ENCODE measurements at places on chromosomes 1 and 21.
A peak's percentile ranks its signal among the peaks of the same experiment; 100 is the strongest.

- peak; percentile 72 for DNase-seq
These were observed 25.7 kb upstream of the NLRP3 start for GRCh38 chr1:247390116-247390791.

DNA sequence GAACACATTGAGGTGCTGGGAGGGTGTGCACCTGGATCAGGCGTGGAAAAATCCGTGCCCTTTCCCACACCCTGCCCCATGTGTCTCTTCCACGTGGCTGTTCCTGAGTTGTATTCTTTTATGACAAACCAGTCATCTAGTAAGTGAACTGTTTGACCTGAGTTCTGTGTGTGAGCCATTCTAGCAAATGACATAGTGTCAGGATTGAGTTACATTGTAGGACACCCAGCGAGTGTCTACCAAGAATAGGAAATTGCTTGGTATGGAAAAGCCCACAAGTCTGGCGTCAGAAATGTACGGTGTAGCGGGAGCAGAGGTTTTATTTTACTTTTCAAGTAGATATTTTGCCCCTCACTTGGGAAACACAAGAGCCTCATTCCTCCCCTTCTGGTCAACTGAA, 1.2 kb upstream of the MRAP start:
- no peak for DNase-seq

- DNase-seq, result no peak
These were observed 9.9 kb upstream of the DIPK1A start for GRCh38 chr1:92970990-92971689.

DNA sequence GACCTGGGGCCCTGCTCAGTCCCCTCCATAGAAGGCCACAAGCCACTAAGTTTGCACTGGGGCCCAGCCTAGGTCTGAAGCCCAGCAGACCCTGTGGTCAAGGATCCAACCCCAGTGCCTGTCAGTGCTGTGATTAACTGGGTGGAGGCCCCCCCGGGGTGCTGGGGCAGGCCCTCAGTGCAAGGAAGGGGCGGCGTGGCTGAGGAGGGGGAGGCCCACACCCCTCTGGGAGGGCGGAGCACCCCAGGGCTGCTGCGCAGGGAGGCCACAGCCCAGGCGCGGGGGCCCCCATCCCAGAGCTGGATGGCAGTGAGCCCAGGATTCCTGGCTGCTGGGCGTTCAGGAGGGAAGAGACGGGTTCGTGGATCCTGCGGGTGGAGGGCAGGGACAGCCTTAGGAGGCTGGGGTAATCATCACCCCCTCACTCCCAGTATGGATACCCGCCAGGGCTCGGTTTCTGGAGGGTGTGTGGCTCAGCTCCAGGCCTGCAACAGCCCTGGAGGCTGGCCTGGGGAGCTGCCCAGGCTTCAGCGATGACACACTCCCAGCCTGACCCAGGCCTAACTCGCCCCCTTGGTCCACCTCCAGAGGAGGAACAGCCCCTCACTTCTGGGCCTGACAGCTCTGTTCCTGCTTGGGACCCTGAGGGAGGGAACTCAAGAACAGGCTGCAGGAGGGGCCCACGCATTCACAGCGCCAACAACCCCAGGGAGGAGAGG, 890 bp downstream of the GJC2 start:
- DNase-seq, result no peak

DNA sequence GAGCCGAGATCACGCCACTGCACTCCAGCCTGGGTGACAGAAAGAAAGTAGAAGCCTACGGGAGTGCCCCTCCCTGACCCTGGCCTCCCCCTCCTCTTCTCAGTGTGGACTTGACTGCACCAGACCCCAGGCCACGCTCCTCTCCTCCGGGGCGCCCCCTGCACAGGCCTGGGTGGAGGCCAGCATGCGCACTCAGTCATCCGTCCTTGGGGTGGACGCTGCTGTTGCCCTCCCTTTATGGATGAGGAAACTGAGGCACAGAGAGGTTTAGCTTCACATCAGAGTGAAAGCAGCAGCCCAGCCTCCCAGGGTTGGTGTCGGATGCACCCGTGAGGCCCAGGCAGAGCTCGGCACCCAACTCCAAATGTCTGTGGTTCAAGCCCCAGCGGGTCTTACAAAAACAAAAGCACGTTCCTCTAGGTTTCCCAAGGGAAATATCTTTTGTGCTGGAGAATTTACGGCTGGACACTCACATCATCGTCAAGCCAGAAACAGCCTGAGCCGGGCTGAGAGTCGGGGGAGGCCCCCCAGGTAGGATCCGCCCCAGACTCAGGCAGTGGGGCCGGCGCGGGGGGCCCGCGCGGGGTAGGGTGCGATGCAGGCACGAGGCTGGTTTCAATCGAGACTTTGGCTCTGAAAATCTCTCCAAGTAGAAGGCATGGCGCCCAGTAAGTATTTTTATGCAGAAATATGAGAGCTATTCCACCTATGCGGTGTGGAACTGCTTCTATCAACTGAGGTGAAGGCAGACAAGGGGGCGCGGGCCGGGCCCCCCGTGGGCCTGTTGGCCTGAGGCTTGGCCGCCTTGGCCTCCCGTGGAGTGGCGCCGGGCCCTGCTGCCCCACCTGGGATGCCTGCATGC, 36.6 kb downstream of the MORN1 start:
- DNase-seq, result no peak

GRCh38 chr1:29459620-29459945, 223.3 kb downstream of the PTPRU start:
- DNase-seq, result no peak

DNA sequence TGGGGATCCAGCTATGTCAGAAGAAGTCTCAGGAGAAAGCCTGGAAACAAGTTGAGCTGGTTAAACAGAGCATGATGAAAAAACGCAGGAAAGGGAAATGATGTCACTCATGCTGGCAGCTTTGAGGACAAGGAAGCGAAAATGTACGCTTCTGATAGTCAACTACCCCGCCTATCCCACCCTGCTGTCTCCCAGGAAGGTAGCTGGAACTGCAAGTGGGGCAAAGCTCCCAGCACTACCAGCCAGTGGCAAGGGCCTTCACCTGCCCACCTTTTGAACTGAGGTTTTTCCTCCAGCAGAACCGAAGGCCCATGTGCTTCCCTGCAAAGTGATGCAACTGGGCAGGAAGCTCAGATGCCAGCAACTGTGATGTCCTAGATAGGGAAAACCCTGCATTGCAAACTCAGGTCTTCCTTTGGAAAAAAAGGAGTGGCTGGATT, 6.3 kb upstream of the IL20 start:
- DNase-seq, result no peak

- DNase-seq, result no peak
These were observed 387.6 kb downstream of the LTN1 start for GRCh38 chr21:28604946-28605537.

- DNase-seq, result no peak
These were observed 688 bp downstream of the PTTG1IP start for GRCh38 chr21:44872649-44873355.

- no peak for DNase-seq
These were observed 200.0 kb downstream of the PTPRU start for GRCh38 chr1:29436181-29436785.

- DNase-seq, result no peak
These were observed 1.3 kb upstream of the NRIP1 start for GRCh38 chr21:15066123-15066575.

DNA sequence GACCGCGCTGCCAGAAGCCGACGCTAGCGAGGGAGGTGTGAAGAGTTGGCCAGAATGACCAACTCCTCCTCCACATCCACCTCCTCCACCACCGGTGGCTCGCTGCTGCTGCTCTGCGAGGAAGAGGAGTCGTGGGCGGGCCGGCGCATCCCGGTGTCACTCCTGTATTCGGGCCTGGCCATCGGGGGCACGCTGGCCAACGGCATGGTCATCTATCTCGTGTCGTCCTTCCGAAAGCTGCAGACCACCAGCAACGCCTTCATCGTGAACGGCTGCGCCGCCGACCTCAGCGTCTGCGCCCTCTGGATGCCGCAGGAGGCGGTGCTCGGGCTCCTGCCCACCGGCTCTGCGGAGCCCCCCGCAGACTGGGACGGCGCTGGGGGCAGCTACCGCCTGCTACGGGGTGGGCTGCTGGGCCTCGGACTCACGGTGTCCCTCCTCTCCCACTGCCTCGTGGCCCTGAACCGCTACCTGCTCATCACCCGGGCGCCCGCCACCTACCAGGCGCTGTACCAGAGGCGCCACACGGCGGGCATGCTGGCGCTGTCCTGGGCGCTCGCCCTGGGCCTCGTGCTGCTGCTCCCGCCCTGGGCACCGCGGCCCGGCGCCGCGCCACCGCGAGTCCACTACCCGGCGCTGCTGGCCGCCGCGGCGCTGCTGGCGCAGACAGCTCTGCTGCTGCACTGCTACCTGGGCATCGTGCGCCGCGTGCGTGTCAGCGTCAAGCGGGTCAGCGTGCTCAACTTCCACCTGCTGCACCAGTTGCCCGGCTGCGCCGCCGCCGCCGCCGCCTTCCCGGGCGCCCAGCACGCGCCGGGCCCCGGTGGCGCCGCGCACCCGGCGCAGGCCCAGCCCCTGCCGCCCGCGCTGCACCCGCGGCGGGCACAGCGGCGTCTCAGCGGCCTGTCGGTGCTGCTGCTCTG, 1.2 kb downstream of the GPR88 start:
- DNase-seq, result no peak

DNA sequence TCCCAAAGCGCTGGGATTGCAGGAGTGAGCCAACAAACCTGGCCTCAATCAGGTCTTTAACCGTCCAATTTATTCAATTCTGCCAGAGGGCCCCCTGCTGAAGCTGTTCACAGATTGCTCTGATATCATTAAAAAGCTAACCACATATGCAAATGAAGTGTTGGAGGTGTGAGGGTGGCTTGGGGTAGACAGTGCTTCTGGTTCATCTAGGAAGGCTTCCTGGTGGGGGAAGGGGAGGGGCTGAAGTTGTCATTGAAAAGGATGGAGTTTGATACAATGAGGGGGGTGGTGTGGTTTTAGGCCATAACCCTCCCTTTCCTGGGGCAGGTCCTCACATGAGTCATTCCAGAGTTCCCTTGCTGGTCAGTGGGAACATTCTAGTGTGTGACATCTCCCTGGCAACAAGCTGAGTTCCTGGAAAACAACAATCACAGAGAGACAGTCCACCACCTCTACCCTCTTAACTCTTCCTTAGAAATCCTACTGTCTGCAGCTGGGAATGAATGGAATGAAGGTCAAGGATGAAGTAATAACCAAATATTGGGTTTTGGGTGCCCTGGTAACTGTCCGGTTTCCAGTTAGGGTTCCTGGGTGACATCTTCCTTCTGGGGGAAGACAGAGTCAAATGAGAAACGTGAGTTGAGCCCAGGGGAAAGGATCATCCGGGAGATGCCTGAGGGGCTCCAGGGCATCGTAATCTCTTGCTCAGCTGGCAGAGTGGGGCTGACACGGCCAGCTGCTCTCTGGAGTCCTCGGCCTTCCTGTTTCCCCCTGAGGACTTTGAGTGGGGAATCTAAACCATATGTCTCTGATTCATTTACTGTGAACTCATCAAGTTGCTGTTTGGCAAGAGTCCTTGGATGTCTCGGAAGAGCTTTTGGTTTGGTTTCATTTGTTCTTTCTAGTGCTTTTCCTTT, 32.2 kb downstream of the BATF3 start:
- no peak for DNase-seq

- no peak for DNase-seq
These were observed 44.9 kb downstream of the GADD45A start for GRCh38 chr1:67729872-67730271.

DNA sequence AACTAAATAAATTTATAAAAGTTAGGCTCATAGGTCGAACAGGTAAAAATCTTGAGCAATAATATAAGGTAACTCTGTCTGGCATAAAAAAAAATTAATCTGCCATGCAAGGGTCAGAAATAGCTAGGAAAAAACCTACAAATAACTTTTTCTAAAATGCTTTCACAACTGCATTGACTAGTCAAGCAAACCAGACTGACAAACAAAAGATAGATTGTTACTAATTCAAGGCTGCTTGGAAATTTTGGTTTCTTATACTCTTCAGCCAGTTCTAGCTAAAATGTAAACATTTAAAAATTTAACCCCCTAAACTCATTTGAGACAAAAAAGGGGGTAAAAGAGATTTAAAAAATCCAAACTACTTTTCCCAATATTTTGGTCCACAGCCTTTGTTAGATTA, 40.8 kb downstream of the S100A10 start:
- no peak for DNase-seq

- no peak for DNase-seq
These were observed 22.5 kb upstream of the SIKE1 start for GRCh38 chr1:114803001-114803400.

- no peak for DNase-seq
These were observed 139.6 kb downstream of the S1PR1 start for GRCh38 chr1:101376121-101377083.

- DNase-seq, result no peak
These were observed 12.1 kb downstream of the AZIN2 start for GRCh38 chr1:33093004-33093403.

DNA sequence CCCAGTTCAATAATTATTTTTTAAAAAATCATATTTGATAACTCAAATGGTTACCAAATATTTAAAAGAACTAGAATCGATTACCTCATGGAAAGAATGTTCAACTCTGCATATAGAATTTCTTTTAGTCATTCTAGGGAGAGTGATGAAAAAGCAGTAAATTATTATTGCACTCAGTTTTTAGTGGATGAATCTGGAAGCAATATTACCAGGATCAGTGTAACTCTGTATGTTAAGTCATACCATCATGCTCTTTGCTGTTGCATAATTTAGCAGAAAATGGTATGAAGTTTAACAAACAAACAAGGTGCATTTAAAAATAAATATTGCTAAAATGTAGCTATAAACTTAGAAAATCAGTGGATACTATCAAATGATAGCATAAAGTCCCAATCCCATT, 46.1 kb upstream of the ARHGAP29 start:
- DNase-seq, result no peak

DNA sequence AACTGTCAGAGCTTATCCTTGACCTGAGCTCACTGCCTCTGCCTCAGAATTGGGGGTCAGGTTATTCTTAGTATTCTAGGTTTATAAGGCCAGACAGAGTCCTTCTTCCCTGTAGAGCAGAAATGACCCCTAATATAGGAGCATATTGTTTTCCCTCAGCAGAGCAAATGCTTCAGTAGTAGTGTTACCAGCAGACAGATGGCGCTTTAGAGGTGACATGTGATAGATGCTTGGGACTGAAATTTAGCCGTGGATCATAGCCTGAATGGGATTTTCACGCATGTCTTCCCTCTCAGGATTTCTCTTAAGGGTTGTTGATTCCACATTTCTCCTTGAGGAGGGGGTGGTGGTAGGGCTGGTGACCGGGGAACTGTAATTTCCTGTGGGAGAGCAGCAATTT, 24.5 kb downstream of the ADARB1 start:
- DNase-seq, result no peak

- DNase-seq, result no peak
These were observed 341.4 kb upstream of the ZRANB2 start for GRCh38 chr1:71422221-71422620.

GRCh38 chr1:200090252-200091159, 63.0 kb downstream of the NR5A2 start:
- no peak for DNase-seq

GRCh38 chr1:4312024-4312423, 342.4 kb upstream of the AJAP1 start:
- no peak for DNase-seq

GRCh38 chr1:7491109-7491817, 279.8 kb upstream of the VAMP3 start:
- no peak for DNase-seq

GRCh38 chr1:15186846-15187151, 33.3 kb downstream of the TMEM51 start:
- DNase-seq, result no peak

GRCh38 chr1:167629681-167630567, at the start of gene RCSD1:
Gene RCSD1, plus strand, starts transcription at chr1:167630232. Its CDS starts 192 bp downstream, at chr1:167630424.
- DNase-seq, result no peak

Measured in stimulated activated CD8-positive, alpha-beta memory T cell treated with anti-CD3 and anti-CD28 coated beads, Interleukin-4, amount 100 ng/mL, for 1 hour (primary cell).